ENCODE measurements at places on chromosomes 12 and 14.

- DNase-seq: no peak
Observed at GRCh38 chr14:74918380-74918779, 4.7 kb downstream of the RPS6KL1 start.

DNA sequence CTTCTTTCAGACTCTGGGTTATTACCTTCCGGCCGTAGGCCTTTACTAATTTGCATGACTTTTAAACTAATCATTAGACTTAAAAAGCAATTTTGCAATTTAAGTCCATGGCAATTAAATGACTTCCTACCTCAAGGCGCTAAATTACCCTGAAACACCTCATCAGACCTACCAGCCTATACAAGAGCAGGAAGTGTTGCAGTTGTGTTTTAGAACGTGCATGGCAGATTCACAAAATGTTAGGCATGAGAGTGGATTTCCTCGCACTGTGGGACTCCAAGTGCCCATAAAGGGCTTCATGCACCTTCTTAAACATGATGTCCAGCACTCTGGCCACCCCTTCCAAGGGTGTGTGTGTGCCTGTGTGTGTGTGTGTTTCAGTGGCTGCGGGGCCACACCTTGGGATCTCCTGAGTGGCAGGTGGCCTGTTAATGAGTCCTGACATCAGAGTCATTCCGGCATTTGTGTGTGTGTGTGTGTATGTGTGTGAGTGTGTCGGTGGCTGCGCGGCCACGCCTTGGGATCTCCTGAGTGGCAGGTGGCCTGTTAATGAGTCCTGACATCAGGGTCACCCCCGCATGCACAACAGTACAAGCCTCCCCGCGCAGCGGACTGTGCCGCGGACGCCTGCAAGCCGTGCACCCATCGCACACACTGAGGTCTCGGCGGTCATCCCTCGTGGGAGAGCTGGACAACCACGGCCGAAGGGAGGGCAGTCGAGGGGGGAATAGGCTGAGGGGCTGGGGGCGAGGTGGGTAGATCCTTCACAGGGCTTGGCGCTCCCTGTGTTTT is 900 bp downstream of the C2CD5 start:
- DNase-seq: peak; percentile 85

DNA sequence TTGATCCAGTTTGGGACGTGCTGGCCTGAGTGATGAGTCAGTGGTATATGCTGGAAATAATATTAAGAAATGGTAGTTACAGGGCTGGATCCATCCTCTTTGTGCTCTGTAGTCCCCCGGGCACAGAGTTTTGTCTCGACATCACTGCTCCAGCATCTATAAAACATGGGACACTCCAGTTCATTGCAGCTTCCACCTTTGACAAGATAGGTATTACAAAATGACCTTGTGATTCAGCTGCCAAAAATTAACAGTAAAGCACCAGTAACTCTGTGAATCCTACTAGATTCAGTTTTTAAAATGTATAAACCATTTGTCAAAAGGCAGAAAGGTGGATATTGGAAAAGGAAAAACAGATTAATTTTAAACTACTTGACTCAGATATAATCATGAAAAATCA is 14.6 kb upstream of the GNG2 start:
- no peak for DNase-seq

- DNase-seq: peak; percentile 82
Observed at GRCh38 chr12:85279449-85280164, 413 bp upstream of the ALX1 start.

GRCh38 chr14:54647378-54647777 is 80.5 kb downstream of the SAMD4A start:
- no peak for DNase-seq

DNA sequence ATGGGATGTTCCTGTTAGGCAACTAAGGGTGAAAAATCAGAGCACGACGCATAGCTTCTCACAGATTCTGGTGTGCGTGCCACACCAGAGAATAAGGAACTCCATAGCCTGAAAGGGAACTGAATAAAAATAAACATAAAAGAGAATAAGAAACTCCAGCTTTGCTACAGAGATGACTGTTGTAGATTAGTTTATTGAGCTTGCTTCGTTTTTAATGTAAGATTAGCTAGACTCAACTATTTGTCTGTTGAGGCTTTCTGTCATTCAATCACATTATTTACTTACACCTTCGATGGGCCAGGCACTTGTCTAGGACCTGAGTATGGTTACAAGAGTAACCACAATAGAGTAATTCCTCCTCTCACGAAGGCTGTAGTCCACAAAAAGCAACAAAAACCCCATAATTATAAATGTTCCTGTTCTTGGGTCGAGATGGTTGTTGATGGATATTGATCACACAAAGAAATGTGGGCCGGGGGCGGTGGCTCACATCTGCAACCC is 807 bp upstream of the ZCCHC8 start:
- no peak for DNase-seq

- no peak for DNase-seq
Observed at GRCh38 chr12:14313379-14314138, 51.9 kb upstream of the ATF7IP start.
